ENCODE measurements at places on chromosomes 4 and X.

- no peak for DNase-seq
Observed at GRCh38 chr4:36313301-36313700, 31.9 kb downstream of the DTHD1 start.

DNA sequence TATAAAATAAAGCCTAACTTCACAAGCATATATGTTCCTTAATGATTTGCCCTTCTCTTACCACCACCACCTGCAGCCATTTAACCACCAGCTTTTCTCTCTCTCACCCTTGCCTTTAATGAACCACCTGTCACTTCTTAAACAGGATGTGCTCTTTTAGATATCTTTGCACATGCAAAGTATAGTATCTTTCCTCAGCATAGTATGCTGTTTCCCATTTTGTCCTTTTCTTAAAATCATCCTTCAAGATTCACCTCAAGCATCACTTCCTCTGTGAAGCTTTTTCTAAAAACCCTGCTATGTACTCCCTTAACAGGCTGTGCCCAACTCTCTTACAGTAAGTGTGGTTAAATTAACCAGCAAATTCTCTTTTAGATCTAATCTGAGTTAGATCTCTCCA lies 8.2 kb upstream of the CNOT6L start:
- DNase-seq, result no peak

- no peak for DNase-seq
Observed at GRCh38 chrX:67619253-67619652, 75.4 kb downstream of the AR start.

DNA sequence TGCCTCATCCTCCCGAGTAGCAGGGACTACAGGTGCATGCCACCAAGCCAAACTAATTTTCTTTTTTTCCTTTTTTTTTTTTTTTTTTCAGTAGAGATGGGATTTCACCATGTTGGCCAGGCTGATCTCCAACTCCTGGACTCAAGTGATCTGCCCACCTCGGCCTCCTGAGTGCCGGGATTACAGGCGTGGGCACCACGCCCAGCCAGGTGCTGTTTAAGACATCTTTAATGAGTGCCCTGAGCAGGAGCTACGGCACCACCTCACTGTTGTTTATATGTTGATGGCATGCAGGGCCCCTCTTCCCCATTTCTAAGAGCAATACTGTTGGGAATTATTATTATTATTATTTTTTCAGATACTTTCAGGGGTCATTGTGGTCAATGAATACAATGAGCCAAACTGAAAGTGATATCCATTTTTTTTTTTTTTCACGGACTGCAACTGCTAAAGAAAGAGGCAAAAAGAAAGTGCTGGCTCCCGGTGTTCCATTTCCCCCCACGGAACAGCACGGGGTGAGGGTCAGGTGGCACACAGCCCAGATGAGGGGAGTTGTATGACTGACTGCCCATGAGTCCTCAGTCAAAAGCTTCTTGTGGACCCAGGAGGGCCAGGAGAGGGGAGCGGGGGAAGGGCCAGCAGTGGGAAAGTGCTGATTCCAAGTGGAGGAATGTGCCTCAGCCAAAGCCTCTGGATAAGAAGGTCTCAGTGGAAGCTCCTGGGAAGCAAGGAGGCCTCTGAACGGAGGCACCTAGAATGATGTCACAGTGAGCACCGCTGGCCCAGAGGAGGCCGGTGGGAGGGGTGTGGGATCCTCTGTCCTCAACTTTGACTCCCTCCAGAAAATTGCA lies 101.8 kb upstream of the HPF1 start:
- no peak for DNase-seq

DNA sequence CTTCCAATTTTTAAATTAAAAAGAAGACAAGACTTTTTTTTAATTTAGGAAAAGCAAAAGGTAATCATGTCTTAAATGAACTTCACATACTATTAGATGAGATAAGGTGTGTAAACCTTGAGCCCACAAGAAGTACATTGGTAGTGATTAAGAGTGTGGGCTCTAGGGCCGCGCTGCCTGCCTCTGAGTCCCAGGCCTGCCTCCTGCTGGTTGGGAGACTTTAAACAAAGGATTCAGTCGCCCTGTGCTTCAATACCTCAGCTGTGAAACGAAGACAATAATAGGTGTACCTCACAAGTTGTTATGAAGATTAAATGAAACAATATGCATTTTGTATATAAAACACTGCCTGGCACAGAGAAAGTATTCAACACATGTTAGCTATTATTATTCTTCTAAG lies 95.9 kb upstream of the MYOZ2 start:
- no peak for DNase-seq

GRCh38 chr4:20041839-20042407 lies 209.8 kb upstream of the SLIT2 start:
- DNase-seq, result no peak

DNA sequence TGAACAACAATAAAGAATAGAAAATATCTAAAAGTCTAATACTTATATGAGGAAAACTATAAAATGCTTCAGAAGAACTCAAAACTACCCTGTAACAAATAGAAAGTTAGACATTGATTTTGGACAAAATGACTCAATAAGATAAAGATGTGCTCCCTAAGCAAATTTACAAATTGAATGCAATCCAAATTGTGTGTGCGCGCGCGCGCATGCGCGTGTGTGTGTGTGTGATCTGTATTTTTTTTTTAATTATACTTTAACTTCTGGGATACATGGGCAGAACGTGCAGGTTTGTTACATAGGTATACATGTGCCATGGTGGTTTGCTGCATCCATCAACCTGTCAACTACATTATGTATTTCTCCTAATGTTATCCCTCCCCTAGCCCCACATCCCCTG lies 320.8 kb upstream of the INTU start:
- no peak for DNase-seq

DNA sequence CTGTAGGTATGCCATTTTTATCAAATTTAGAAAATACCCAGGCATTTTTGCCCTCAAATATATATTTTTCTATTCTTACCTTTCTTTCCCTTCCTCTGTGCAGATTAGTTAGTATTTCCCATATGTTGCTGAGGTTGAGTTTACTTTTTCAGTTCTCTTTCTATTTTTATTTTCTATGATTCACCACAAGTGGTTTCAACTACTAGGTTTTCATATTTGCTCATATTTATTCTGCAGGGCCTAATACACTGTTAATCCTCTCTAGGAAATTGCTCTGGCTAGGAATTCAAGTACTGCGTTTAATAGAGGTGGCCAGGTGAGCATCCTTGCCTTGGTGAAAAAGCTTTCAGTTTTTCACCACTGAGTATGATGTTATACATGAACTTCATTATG lies 1535.3 kb upstream of the PCDH10 start:
- DNase-seq, result no peak

DNA sequence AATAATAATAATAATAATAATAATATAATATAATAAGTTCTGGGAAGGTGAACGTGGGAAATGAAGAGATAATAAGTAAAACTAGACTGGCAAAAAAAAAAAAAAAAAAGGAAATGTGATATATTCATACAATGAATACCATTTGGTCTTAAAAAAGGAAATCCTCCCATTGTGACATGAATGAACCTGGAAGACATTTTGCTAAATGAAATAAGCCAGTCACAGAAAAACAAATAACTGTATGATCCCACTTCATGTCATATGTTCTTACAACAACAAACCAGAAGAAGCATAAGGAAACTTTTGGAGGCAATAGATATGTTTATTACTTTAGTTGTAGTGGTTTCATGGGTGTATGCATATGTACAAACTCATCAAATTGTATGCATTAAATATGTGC lies 63.1 kb downstream of the ATP11C start:
- DNase-seq, result no peak

DNA sequence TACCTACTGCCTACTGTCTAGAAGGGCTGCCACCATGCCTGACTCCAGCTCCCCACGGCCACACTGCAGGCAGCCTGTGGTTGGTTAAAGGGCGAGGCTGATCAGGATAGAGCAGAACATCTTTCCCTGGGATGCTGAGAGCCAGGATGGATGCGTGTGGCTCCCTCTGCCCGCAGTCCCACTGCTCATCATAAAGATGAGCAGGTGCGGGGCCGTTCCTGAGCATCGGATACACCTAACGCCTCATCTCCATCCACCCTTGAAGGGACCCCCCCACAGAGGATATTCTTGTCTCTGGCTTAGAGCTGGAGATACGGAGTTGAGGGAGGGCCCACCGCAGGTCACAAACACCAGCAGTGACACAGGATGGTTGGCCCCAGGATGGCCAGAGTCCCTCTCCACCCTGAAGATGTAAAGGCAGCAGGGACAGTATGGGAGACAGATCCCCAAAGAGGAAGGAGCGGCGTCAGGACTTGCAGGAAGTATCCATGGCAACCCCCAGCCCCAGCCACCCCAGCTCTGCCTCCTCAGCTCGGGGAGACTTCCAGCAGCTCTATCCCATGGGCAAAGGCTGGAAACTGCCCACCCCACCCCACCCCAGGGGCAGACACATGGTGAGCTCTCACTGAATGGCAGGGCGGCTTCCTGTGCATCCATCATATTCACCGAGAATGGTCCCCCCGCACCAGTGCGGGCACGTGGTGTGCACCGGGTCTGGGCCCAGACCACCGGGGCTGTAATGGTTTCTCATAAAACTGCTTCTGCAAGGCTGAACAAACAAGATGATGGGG lies 19.3 kb downstream of the PPP2R2C start:
- no peak for DNase-seq

GRCh38 chr4:129176864-129177263 lies 80.9 kb downstream of the C4orf33 start:
- DNase-seq, result no peak

- DNase-seq, result no peak
Observed at GRCh38 chr4:159201168-159201567, 98.3 kb downstream of the RAPGEF2 start.

GRCh38 chr4:115334736-115335411 lies 221.5 kb upstream of the NDST4 start:
- DNase-seq, result no peak

DNA sequence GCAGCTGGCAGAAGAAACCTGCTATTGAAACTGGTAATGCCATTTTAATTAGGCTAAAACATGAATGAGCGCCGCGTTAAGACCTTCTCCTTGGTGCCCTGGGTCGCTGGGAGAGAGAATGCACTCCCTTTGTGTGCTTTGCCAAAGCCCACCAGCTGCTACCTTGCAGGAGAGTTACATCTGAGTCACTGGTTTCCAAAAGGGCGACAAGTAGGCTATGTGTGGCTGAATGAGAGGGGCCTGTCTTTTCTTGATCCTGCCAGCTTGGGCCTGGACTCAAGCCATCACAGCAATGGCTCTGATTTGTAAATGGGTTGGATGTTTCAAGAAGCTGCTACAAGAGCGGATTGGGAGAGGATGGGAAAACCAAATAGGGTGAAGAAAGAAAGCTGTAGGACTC lies 81.5 kb downstream of the NHS start:
- no peak for DNase-seq

DNA sequence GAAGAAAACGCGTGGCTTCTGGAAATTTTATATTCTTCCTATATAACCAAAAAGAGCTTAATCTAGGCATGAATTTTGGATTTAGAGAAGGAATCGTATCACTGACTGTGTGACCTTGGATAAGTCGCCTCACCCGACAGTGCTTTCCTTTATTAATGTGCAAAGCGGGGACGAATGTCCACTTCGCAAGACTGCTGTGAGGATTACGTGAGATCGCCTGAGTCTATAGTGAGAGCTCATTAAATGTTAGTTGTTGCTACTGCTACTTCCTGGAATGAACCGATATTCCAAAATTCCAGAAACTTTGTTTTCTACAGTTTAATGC lies 448 bp upstream of the TBC1D8B start:
- DNase-seq, result no peak

DNA sequence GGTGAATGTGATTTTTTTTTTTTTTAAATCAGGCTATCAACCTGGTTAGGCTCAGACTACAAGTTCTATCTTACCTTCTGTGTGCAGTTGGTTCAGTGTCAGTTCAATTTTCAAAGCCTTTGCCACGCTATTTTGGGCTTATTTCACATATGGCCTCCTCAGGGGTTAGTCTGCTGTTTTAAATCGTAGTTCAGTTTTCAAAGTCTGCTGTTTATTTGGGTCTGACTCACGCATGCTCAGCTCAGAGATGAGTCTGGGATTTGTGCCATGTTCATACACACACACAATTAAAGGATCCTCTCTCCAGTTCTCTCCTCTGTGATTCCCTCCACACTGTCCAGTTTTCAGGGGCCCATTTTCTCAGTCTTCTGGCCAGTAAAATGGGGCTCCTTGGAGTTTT lies 32.3 kb upstream of the ZFX start:
- DNase-seq, result no peak

GRCh38 chr4:147175460-147176025 lies 229.9 kb upstream of the TTC29 start:
- no peak for DNase-seq

DNA sequence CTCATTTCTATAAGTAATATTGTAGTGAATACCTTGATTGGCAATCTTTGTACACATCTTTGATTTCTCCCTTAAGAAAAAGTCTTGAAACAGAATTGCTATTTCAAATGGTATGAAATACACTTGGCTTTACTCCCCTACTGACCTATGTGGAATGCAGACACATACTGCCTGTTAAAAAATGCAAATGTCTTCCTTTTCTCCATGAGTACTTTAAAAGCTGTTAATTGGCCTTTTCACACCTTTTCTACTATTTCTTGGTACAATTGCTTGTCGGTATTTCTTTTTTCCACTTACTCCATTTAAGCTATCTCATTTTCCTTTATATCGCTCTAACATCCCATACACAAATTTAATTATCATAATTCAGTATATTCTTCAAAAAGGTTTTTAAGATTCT lies 87.2 kb downstream of the FRYL start:
- DNase-seq, result no peak

GRCh38 chrX:16851421-16851820 lies 18.7 kb downstream of the RBBP7 start:
- DNase-seq, result no peak

DNA sequence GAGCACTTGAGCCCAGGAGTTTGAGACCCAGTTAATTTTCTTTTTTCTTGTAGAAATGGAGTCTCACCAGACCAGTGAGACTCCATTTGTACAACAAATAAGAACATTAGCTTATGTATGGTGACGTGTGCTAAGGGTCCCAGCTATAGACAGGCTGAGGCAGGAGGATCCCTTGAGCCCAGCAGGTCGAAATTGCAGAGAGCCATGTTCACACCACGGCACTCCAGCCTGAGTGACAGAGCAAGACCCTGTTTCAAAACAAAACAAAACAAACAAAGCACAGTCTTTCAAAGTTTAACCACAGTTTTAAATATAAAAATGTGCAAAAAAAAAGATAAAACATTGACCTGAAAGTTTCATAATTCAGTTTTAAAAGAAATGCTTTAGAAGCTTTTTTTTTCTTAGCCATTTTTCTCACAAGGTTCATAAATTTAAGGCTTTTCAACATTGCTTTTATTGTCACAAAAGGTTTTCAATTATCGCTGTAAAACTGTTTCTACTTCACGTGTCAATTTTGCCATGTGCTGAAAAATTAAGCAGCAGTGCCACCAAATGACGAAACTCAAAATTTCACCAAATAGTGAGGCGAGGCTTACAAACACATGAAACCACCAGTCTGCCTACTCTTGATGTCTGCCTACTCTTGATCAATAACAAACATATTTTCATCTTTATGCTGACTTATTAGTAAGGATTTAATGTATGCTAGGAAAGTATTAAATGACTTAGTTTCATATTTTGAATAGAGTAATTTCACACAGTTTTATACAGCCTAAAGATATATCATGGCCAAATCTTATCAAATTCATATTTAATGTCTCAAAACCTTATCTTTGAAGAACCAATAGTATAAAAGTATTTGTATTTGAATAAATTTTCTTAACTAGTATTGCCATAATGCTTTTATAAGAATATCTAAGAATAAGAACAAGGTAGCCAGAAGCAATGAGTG lies 126.3 kb downstream of the NEK1 start:
- DNase-seq, result no peak

- DNase-seq, result no peak
Observed at GRCh38 chr4:14359991-14360390, 642.3 kb upstream of the CPEB2 start.

- DNase-seq, result no peak
Observed at GRCh38 chr4:148044912-148045352, 313.0 kb downstream of the ARHGAP10 start.

GRCh38 chrX:8305350-8305749 lies 134.3 kb upstream of the VCX2 start:
- no peak for DNase-seq
